ENCODE measurements at places on chromosomes 2 and 18. TPM values are rescaled to one million over a fixed set of nuclear protein-coding genes. Genes with fewer than 3 reads are reported as not detected.
A peak's percentile ranks its signal among the peaks of the same experiment; 100 is the strongest.

DNA sequence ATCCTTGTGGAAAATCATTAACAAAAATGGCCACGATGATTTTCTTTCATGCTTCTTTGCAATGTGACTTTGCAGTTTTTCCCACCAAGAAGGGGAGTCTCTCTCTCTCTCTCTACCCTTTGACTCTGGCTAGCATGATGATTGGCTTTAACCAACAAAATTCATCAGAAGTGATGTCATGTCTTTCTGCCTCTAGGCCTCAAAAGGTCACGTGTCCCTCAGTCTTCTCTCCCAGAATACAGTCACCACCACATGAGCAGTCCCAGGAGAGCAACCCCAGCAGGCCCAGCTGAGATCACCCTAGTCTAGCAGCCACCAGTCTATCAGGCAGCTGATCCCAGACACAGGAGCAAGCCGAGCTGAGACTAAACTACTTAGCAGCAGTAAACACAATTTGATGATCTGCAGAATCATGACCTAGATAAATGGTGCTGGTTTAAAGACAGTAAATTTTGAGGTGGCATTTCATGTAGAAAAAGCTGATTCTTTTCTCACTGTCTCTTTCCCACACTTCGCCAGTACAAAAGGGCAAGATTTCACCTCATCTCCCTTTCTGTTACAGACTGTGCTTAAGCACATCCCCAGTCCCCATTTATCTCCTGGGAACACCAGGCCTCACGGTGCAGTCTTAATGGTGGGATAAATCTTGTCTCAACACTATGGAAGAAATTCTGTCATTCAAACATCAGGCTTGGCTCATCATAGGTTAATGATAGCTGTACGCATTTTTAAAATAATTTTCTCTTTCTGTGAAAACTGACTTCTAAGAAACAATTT, 132.7 kb downstream of the SCG2 start:
- peaks cover 3% of the 10 kb centered on the region for H3K4me1 ChIP-seq
- no peak overlapping the region for H3K4me3 ChIP-seq
- H3K27ac ChIP-seq, result no peak overlapping the region
- DNase-seq, result peak; percentile 81
- no peaks in the 10 kb centered on the region for H3K27me3 ChIP-seq

MOGAT1 gene
- total RNA-seq, result not detected

GRCh38 chr18:24173997-24174396, 35.1 kb downstream of the CABYR start:
- no peak overlapping the region for H3K27ac ChIP-seq
- no peak overlapping the region for H3K4me3 ChIP-seq
- H3K4me1 ChIP-seq, result no peaks in the 10 kb centered on the region
- H3K36me3 ChIP-seq, result peaks cover 3% of the 10 kb centered on the region
- H3K27me3 ChIP-seq, result no peaks in the 10 kb centered on the region

DNA sequence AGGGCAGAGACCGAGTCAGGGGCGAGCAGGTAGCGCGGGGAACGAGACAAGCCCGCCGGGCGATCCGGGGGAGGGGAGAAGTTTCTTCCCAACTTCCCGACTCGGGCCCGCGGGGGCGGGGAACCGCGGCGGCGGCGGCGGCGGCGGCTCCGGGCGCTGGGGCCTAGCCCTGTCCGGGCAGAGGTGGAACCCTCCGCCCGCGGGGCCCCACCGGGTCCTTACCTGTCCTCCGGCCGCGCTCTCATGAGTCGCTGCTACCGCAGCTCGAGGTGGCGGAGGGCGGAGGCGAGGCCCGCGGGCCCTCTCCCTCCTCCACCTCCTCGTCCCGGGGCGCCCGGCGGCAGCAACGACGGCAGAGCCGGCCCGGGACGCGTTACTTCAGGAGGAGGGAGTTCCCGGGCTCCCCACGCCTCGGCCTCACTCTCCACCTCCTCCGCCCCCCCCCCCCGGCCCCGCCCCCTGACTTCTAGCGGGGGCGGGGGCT, at the start of gene YES1:
Gene YES1 (minus strand): TSS at position 351 of the 484 bp plus-strand sequence. CDS start 55,415 bp downstream, outside the sequence.
- peak within 1 kb of the TSS; percentile 89 for H3K27ac ChIP-seq
- H3K4me1 ChIP-seq, result no peaks in the 10 kb centered on the region
- H3K36me3 ChIP-seq, result no peaks in the 10 kb centered on the region
- no peaks in the 10 kb centered on the region for H3K27me3 ChIP-seq
- peak; percentile 77 for DNase-seq

DNA sequence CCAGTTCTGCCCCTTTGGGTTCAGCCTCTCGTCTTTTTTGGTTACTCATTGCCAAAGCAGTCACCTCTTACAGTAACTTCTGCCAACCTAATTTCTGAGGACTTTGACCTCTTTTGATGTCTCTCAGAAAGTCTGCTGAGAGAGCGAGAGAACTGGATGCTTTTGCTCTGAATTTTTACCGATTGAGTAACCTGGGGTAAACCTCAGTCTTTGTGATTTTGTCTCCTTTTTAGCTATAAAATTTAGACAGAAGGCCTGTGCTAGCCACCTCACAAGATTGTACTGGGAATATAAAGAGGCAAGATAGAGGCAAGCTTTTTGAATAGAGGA, 34.8 kb upstream of the IL1R1 start:
- no peaks in the 10 kb centered on the region for H3K27me3 ChIP-seq
- no peak overlapping the region for H3K4me3 ChIP-seq
- H3K27ac ChIP-seq, result no peak overlapping the region
- no peaks in the 10 kb centered on the region for H3K4me1 ChIP-seq
- no peak for DNase-seq

- no peak overlapping the region for H3K27ac ChIP-seq
- H3K36me3 ChIP-seq, result no peaks in the 10 kb centered on the region
- no peak for DNase-seq
Measured at GRCh38 chr2:162938387-162938786, 99.8 kb upstream of the KCNH7 start.

GRCh38 chr2:140457483-140457882, 1673.3 kb downstream of the LRP1B start:
- no peak overlapping the region for H3K27ac ChIP-seq
- no peak for DNase-seq
- H3K27me3 ChIP-seq, result no peaks in the 10 kb centered on the region

- H3K27ac ChIP-seq, result no peak overlapping the region
- no peaks in the 10 kb centered on the region for H3K4me1 ChIP-seq
- no peak for DNase-seq
- H3K4me3 ChIP-seq, result no peak overlapping the region
- peaks cover 5% of the 10 kb centered on the region for H3K36me3 ChIP-seq
- no peaks in the 10 kb centered on the region for H3K27me3 ChIP-seq
Measured at GRCh38 chr2:25229279-25230197, 61.2 kb upstream of the POMC start.

DNA sequence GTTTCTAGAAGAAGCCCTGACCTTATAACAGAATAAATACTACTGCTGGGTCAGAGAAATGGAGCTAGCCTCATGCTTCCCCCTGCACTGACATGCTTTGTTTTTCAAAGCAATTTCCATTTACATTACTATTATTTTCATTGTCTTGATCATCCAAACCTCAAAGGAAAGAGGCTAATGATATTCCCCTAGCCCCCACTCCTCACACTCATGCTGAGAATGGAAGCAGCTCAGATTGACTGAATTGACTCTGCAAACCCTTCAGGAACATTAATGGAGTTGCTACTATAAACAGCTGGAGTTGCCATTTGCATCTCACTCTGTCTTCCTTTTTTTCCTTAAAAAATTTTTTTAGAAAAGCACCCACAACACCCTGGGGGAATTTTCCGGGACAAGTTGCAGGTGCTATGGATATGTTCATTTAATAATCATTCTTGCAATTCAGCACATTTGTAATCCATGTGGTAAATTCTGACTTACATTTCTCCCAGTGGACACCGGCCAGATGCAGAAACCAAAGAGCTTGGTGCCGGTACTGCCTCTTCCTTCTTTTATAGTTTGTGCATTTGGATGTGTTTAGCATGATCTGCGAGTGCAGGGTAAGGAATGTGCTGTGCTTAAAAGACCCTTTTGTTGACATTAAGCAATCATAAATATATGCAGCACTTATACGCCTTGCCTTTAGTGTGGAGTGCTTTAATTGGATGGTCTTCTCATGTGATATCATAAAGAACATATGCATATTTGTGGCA, 103.3 kb upstream of the OSR1 start:
- peaks cover 2% of the 10 kb centered on the region for H3K4me1 ChIP-seq
- no peak overlapping the region for H3K4me3 ChIP-seq
- no peak overlapping the region for H3K27ac ChIP-seq
- no peaks in the 10 kb centered on the region for H3K36me3 ChIP-seq
- H3K27me3 ChIP-seq, result no peaks in the 10 kb centered on the region
- no peak for DNase-seq

DNA sequence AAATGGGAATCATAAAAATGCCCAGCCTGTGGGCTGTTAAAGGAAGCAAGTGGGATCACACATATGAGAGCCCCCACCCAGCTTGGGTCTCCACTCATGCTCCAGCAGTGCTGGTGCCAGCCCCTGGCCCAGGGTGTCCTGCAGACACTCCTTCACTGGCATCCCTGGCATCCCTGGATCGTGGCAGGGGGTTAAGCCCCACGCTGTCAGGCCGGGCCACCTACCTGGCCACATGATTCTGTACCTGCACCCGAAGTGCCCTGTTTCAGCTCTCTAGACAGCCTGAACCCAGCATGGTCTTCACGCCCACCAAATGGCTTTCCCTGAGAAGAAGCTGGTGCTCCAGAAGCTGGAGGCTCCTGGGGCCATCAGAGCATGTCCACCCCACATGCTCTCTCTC, 137.4 kb downstream of the INHBB start:
- no peaks in the 10 kb centered on the region for H3K36me3 ChIP-seq
- DNase-seq, result peak; percentile 9
- H3K4me3 ChIP-seq, result no peak overlapping the region
- no peak overlapping the region for H3K27ac ChIP-seq

GRCh38 chr18:44411262-44411905, 269.3 kb upstream of the SETBP1 start:
- H3K4me1 ChIP-seq, result no peaks in the 10 kb centered on the region
- H3K27me3 ChIP-seq, result no peaks in the 10 kb centered on the region
- no peak overlapping the region for H3K27ac ChIP-seq
- no peaks in the 10 kb centered on the region for H3K36me3 ChIP-seq

- H3K36me3 ChIP-seq, result no peaks in the 10 kb centered on the region
- no peak overlapping the region for H3K4me3 ChIP-seq
- H3K27me3 ChIP-seq, result no peaks in the 10 kb centered on the region
Measured at GRCh38 chr2:146587291-146587713, 1257.5 kb upstream of the ACVR2A start.

- no peak overlapping the region for H3K27ac ChIP-seq
- H3K4me3 ChIP-seq, result no peak overlapping the region
- no peak for DNase-seq
Measured at GRCh38 chr18:34159691-34160185, 65.0 kb downstream of the NOL4 start.

FBXO48 gene
- 1.5 TPM for total RNA-seq

GRCh38 chr2:111946294-111947114, 48.1 kb downstream of the MERTK start:
- no peak for DNase-seq
- peak overlapping the region; percentile 29 for H3K27ac ChIP-seq
- H3K4me3 ChIP-seq, result no peak overlapping the region
- no peaks in the 10 kb centered on the region for H3K27me3 ChIP-seq
- no peaks in the 10 kb centered on the region for H3K4me1 ChIP-seq

GRCh38 chr2:43123981-43124686, 102.3 kb downstream of the ZFP36L2 start:
- no peak overlapping the region for H3K4me3 ChIP-seq
- H3K27me3 ChIP-seq, result no peaks in the 10 kb centered on the region
- H3K36me3 ChIP-seq, result no peaks in the 10 kb centered on the region
- DNase-seq, result no peak
- H3K27ac ChIP-seq, result no peak overlapping the region

DNA sequence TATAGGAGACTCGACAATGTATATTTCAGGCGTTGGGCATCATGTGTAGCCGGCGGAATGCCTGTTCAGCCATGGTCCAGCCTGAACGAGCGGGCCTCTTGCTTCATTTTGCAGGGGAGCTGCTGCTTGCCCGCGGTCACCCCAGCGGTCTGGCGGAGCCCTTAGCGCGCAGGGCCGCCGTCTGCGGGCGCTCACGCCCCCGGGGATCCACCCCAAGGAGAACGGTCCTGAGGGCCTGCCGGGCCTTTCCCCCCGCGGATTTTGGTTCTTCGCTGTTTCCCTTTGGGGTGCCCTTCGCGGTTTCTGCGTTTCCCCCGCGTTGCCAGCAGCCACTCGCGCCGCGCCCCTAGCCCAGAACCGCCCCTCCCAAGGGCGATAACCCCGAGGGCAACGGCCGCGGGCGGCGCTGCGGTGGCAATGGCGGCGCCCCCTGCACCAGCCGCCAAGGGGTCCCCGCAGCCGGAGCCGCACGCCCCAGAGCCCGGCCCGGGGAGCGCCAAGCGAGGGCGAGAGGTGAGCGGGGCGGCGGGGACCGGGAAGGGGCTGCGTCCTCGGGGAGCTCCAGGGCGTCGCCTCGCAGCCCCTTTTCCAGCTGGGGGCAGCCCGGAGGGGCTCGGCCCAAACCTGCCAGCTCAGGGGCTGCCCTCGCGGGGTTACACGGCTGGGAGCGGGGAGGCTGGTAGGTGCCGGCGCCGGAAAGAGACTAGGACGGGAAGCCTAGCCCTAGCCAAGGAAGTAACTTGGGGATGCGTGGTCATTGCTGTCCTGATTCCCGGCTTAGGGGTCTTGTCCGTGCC, at the start of gene MFSD2B:
Gene MFSD2B (plus strand): TSS at position 406 of the 797 bp plus-strand sequence. CDS start 12 bp downstream, at position 418.
- no peak within 1 kb of the TSS for H3K27ac ChIP-seq
- H3K4me1 ChIP-seq, result no peaks in the 10 kb centered on the region
- no peak for DNase-seq
- no peak within 1 kb of the TSS for H3K4me3 ChIP-seq
- H3K36me3 ChIP-seq, result no peaks in the 10 kb centered on the region

DNA sequence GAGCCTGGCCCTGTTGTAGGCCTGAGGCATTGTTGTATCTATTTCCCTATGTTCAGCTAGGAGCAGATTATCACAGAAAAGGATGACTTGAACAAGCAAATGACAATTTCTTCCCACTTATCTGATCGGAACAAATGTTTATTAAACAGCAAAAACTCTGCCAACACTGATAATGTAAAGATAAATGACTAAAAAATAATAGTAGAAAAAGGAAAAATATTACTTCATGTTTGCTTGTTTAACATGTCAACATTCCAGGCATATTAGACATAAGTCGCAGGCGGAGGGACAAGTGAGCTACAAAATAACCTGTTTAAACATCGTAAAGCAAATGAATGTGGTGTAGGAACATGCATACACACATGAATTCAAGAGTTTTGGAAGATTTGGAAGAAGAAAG, 257.9 kb downstream of the TMX3 start:
- H3K27ac ChIP-seq, result no peak overlapping the region
- H3K36me3 ChIP-seq, result no peaks in the 10 kb centered on the region
- no peaks in the 10 kb centered on the region for H3K27me3 ChIP-seq

Measured in aorta (tissue), 5 donors.